ENCODE measurements at places on chromosomes 7 and 10.

- DNase-seq, result no peak
Measured at GRCh38 chr10:88032566-88032965, 169.1 kb downstream of the PTEN start.

- DNase-seq, result no peak
Measured at GRCh38 chr10:53957401-53957800, 843.6 kb downstream of the PCDH15 start.

GRCh38 chr7:39406467-39406866 lies 159.7 kb upstream of the YAE1 start:
- no peak for DNase-seq

GRCh38 chr7:6172224-6172909 lies 100.1 kb downstream of the CYTH3 start:
- DNase-seq, result no peak

- no peak for DNase-seq
Measured at GRCh38 chr10:6054884-6055283, 7.3 kb downstream of the IL2RA start.
